Activated CD4-positive, alpha-beta T cell treated with anti-CD3 and anti-CD28 coated beads, Interleukin-2, amount 10 ng/mL, durations not matched to agents 24 days and 14 days (primary cell): ENCODE measurements at places on chromosomes 3 and 15. TPM values are rescaled to one million over a fixed set of nuclear protein-coding genes. Genes with fewer than 3 reads are reported as not detected.

Gene LRRC2
- not detected in 2 replicates for total RNA-seq

Gene TTC14
- total RNA-seq = 42.6 and 46.4 TPM in 2 replicates

Gene GOLGA6D
- total RNA-seq = not detected in 2 replicates

Gene C15orf39
- 43.2 and 43.9 TPM in 2 replicates for total RNA-seq

Gene SLC28A1
- total RNA-seq = not detected in 2 replicates

Gene SH2D7
- not detected in 2 replicates for total RNA-seq

Gene USP3
- 46.7 and 49.2 TPM in 2 replicates for total RNA-seq

Gene PDIA3
- 313 and 336 TPM in 2 replicates for total RNA-seq

Gene LMOD3
- total RNA-seq = not detected in 2 replicates

Gene ITGA11
- 2.1 and 3.1 TPM in 2 replicates for total RNA-seq
